Fibroblast of villous mesenchyme (primary cell): ENCODE measurements at places on chromosomes 6 and 20.

DNA sequence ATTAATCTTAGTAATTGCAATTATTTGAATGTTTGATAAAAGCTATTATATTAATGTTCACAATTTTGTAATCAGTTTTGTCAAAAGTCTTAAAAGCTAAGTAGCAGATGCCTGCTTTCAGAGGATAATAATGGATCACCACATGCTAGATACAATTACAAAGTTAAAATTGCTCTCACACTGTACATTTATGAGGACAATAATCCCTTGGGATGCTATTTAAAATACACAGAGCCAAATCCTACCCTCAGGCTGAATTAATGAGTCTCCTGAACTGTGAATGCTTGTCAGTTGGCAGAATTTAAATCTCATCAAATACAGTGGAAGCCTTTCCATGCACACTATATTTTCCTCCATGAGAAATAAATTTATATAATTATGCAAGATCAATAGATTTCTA is 153.3 kb upstream of the SYNCRIP start:
- DNase-seq = no peak

DNA sequence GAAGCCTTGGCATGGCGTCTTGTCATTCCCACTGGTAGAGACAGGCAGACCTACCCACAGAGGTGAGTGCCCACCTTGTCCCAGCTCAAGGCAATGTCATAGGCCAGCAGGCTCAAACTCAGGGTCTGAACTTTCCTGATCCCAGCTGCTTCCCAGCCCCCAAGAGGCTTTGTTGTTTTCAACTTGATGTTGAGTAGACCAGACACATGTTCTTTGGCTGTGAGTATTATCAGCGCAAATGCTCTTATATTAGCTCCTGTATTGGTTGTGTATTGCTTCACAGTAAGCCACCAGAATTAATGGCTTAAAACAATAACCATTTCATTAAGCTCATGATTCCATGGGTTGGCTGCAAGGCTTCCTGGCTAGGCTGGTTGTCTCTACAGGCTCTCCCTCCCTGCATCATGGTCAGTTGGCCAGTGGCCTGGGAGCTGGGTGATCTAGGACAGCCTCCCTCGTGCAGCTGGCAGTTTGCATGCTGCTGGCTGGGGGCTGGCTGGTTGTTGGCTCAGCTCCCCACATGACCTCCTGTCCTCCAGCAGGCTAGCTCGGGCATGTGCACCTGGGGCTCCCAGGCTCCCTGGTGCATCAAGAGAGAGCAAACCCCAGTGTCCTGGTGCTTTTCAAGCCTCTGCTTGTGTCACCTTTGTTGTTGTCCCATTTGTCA is 21.6 kb downstream of the TOX2 start:
- DNase-seq = peak; percentile 67

- DNase-seq = no peak
Measured at GRCh38 chr20:51833326-51833725, 31.0 kb upstream of the SALL4 start.

GRCh38 chr6:168450917-168451316 is 9.9 kb downstream of the SMOC2 start:
- DNase-seq = no peak

- DNase-seq = no peak
Measured at GRCh38 chr20:1012359-1013168, 10.5 kb upstream of the RSPO4 start.
